Activated CD4-positive, alpha-beta T cell treated with anti-CD3 and anti-CD28 coated beads, Interleukin-2, amount 50 U/mL, for 16 hours (primary cell): ENCODE measurements at places on chromosomes 2 and 18.

DNA sequence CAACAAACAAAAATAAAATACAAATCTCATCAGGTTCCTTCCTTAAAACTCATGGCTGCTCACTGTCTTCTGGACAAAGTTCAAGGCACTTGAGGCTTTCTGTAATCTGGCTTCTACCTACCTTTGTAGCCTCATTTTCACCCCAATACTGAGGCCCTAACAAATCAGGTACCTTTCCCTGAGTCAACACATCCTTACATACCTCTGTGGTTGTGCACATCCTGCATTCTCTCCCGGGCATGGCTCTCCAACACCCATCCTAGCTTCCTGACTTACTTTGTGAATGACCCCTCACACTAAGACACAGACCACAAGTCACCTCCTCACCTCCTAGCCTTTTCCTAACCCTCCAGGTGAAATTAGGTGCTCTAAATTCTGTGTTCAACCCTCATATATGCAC, 190.9 kb downstream of the PID1 start:
- DNase-seq, result no peak

- no peak for DNase-seq
Observed at GRCh38 chr2:170523506-170523905, 191.6 kb upstream of the SP5 start.

DNA sequence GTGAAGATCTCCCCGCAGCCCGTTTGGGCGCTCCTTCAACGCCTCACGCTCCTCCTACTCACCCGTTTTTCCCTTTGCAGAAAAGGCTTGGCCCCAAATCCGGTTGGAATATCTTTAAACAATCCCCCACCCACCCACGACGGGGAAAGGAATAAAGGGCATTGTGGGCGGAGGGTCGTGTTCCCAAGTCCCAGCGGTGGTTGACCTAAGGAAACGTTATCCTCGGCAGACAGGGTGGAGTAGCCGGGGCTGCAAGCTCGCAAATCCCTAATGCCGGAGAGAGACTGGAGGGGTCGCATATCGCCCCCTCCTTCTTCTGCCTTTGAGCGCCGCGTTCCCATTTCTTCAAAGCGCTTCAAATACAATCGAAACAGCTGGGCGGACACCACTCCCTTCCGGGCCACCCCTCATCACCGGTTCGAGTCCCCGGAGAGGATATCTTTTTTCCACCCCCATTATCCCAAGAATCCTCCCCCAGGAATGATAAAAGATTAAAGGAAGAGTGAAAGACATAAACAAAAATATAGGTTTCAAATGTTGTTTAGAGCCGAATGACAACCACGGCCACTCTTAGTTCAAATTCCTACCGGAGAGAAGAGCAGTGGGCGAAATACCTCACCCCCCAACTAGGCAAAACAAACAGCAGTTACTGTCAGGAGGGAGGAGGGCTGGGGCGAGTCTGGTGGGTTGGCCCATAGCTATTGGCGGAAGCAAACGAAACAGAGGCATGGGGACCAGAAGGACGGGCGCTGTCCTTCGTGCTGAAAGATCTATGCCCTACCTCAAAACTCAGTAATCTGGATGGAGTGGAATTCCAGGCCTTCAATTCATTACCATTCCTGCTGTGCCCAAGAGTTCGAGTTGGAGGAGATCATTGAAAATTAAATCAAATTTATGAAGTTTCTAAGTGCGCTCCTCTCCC, 2.8 kb upstream of the GAD1 start:
- no peak for DNase-seq

- DNase-seq, result peak; percentile 73
Observed at GRCh38 chr2:74843899-74844298, 10.0 kb downstream of the HK2 start.
